ENCODE measurements at places on chromosomes 11 and 22. TPM values are rescaled to one million over a fixed set of nuclear protein-coding genes. Genes with fewer than 3 reads are reported as not detected.

Gene PTH
- not detected for total RNA-seq

- no peaks in the 10 kb centered on the region for H3K36me3 ChIP-seq
- H3K4me3 ChIP-seq = no peak overlapping the region
- H3K27me3 ChIP-seq = no peaks in the 10 kb centered on the region
- H3K4me1 ChIP-seq = peaks cover 10% of the 10 kb centered on the region
- H3K27ac ChIP-seq = peak overlapping the region; percentile 88
- no peak for DNase-seq
Measured at GRCh38 chr11:134032501-134033091, 36.3 kb upstream of the JAM3 start.

GRCh38 chr22:42661985-42662831, 13.0 kb upstream of the CYB5R3 start:
- no peaks in the 10 kb centered on the region for H3K27me3 ChIP-seq
- H3K4me3 ChIP-seq = peak overlapping the region; percentile 83
- peaks cover 3% of the 10 kb centered on the region for H3K4me1 ChIP-seq
- no peak overlapping the region for H3K27ac ChIP-seq

GRCh38 chr11:21928847-21929246, 264.0 kb upstream of the ANO5 start:
- no peaks in the 10 kb centered on the region for H3K36me3 ChIP-seq
- no peaks in the 10 kb centered on the region for H3K4me1 ChIP-seq
- DNase-seq = no peak
- no peak overlapping the region for H3K27ac ChIP-seq
- H3K4me3 ChIP-seq = no peak overlapping the region

Gene OR8D2
- not detected for total RNA-seq
